ENCODE measurements at places on chromosomes 7 and 10.
A peak's percentile ranks its signal among the peaks of the same experiment; 100 is the strongest.

DNA sequence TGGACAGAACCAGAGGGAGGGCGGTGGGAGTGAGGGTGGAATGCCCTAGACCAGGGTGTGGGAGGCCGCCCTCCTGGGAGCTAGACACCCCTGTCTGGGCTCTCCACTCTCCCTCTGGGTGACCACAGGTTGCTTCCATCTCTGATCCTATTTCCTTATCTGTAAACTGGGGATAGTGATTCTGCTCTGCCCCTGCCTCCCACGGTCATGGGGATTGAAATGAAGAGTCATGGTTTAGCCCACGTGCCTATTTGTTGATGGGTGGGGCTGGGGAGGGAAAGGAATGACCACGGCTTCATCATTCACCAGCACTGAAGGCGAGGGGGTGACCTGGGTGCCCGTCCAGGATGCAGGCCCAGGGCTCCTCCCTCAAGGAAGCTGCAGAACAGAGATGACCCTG lies 49.3 kb upstream of the PCBD1 start:
- DNase-seq: no peak

DNA sequence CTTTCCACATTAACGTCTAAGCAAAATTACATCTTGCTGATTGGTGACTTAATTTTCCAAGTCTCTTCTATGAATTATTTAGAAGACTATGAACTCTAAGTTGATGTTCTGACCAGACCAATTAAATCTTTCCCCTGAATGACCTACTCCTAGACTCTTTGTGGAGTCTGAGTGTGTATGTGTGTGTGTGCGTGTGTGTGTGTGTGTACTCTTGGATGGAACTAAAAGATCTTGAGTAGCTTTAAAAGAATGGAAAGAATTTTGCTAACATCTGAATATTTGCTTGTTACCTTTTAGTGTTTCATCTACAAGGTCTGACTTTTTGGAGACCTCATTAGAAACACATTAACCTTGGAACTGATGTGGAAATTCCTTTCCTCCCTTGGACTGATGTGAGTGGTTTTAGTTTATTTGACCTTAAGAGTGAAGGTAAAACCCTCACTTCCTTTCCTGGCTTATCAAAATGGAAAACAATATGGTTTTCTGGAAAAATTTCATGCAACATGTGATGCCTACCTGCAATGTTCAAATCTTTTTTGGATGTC lies 257.1 kb downstream of the GATA3 start:
- no peak for DNase-seq

GRCh38 chr7:65387891-65388290 lies 14.2 kb downstream of the ZNF92 start:
- no peak for DNase-seq

GRCh38 chr7:18638594-18639452 lies 143.3 kb downstream of the HDAC9 start:
- DNase-seq: no peak

GRCh38 chr10:110802551-110803238 lies 69.0 kb upstream of the PDCD4 start:
- peak; percentile 84 for DNase-seq

GRCh38 chr10:44832595-44833390 lies 78.3 kb upstream of the TMEM72 start:
- no peak for DNase-seq

DNA sequence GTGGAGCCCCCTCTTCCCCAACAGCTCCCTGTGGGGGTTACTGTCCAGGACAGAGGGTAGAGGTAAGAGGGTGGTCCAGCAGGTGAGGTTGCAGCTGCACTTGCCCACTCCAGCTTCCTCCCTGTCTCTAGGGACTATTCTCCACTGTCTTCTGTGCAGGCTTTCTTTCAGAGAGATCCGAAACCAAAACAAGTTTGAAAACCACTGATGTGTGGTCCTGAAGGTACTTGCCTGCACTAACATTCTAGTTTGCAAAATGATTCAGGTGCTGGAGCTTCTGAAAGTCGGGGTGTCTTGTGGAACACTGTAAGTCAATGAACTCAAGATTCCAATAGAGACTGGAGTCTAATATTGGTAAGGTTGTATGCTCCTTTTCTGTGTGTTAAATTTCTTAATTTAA lies 63.1 kb downstream of the BLNK start:
- DNase-seq: no peak

DNA sequence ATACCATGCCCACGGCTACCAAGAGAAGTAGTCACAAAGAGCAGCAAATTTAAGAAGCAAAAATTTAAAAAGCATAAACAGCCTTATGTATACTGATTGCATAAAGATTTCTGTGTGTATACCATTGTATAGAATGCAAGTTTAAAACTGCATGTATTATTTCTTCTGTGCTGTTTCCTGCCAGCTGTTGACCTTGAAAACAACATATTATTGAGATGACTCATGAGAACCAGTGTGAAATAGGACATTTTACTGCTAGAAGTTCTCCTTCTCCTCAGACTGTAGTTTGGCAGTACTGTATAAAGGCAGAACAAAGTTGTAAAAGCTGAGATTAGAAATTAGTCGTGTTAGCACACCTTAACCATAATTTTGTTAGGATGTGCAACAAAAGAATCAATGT lies 42.3 kb upstream of the SGCE start:
- DNase-seq: no peak

- DNase-seq: no peak
These were observed 119.2 kb downstream of the SFMBT2 start for GRCh38 chr10:7291487-7292270.

Measured in sigmoid colon (tissue), 7 donors.